ENCODE measurements at places on chromosomes 5 and 9. TPM values are rescaled to one million over a fixed set of nuclear protein-coding genes. Genes with fewer than 3 reads are reported as not detected.

DNA sequence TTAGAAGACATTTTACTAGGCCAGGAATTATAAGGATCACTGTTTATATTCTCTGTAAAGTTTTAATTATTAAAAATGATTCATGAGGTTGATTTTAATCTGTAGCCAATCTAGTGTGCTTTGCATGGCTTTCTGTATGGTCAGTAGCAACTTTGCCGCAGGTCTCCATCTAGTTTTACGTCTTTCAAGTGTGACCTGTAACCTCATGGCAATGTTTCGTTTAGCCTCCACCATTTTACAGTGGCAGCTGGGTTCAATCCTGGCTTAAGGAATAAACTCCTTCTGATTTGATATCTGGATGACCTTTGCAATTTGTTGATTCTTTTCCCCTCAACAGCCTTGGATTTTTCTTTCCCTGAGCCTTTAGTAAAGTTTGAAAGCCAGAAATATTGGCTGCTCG is 434.5 kb upstream of the CDH9 start:
- no peaks in the 10 kb centered on the region for H3K27me3 ChIP-seq
- no peaks in the 10 kb centered on the region for H3K36me3 ChIP-seq
- no peak overlapping the region for H3K27ac ChIP-seq
- H3K4me1 ChIP-seq: no peaks in the 10 kb centered on the region
- DNase-seq: no peak

GRCh38 chr9:70868041-70868440 is 253.4 kb downstream of the TRPM3 start:
- H3K27me3 ChIP-seq: no peaks in the 10 kb centered on the region
- H3K36me3 ChIP-seq: no peaks in the 10 kb centered on the region
- no peak overlapping the region for H3K4me3 ChIP-seq
- H3K4me1 ChIP-seq: no peaks in the 10 kb centered on the region

The RORB gene
- 8.8 TPM for total RNA-seq

DNA sequence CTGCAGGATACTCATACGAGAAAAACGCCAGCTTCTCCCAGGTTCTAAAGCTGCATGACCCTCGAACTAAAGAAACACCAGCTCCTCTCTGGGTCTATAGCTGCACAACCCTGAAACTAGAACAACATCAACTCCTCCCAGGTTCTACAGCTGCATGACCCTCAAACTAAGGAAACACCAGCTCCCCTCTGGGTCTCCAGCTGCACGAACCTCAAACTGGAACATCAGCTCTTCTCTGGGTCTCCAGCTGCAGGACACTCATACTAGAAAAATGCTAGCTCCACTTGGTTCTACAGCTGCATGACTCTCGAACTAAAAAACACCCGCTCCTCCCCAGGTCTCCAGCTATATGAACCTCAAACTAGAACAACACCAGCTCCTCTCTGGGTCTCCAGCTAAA is 811.1 kb downstream of the CDH9 start:
- H3K27ac ChIP-seq: no peak overlapping the region
- no peak overlapping the region for H3K4me3 ChIP-seq
- no peaks in the 10 kb centered on the region for H3K4me1 ChIP-seq
- no peak for DNase-seq
- no peaks in the 10 kb centered on the region for H3K36me3 ChIP-seq
- H3K27me3 ChIP-seq: no peaks in the 10 kb centered on the region

DNA sequence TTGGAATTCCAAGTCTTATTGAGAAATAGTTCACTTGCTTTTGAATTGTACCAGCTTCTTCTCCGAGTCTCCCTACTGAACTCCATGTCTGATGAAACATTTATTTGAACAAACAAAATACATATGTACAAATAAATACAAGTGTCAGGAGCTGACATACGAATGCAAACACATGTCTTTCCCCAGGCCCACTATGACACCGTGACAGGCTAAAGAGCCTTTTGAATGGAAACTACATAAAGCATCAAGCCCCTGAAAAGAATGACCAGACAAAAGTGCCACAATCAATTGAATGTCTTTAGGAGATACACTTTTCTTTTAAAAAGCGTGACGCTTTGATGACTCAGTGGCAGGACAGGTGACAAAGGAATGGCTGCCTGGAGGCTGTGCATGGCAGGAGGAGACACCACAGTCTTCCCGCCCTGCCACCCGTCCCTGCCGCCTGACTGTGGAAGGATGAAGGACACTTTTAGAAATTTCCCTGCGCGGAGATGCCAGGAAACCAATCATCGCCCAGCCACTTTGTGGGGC is 112.4 kb upstream of the BNC2 start:
- no peak overlapping the region for H3K27ac ChIP-seq
- no peaks in the 10 kb centered on the region for H3K27me3 ChIP-seq
- H3K4me1 ChIP-seq: no peaks in the 10 kb centered on the region
- H3K36me3 ChIP-seq: no peaks in the 10 kb centered on the region
- no peak overlapping the region for H3K4me3 ChIP-seq
- DNase-seq: no peak

The IFNA2 gene
- not detected for total RNA-seq

DNA sequence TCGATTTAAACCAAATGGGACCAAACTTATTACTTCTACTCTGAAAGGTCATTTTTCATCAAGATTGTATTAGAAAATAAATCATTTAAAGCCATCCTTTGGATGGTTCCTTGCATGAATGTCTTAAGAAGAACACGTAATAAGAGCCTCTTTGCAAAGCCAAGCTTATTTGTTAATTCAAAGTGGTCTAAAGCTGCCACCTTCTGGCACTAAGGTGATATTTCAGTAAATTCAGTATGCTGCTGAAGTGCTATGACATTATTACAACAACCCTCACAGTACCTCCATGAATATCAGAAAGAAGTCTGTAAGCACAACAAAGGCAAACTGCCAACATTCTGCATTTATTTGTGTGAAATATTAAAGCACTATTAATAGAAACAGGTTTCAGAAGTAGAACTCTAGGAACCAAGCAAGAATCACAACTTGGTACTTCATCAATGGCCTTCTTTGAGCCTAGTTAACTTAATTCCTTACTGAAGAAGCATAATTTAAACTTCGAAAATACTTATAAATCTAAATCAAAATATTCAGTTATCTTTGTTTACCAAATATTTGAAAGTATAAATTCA is 53.1 kb upstream of the TYRP1 start:
- no peak for DNase-seq
- no peaks in the 10 kb centered on the region for H3K36me3 ChIP-seq
- no peak overlapping the region for H3K27ac ChIP-seq
- no peaks in the 10 kb centered on the region for H3K27me3 ChIP-seq
- H3K4me1 ChIP-seq: no peaks in the 10 kb centered on the region
